ENCODE measurements at places on chromosomes 4 and X. TPM values are rescaled to one million over a fixed set of nuclear protein-coding genes. Genes with fewer than 3 reads are reported as not detected.
A peak's percentile ranks its signal among the peaks of the same experiment; 100 is the strongest.

The EMCN gene
- 0.34 TPM for total RNA-seq

DNA sequence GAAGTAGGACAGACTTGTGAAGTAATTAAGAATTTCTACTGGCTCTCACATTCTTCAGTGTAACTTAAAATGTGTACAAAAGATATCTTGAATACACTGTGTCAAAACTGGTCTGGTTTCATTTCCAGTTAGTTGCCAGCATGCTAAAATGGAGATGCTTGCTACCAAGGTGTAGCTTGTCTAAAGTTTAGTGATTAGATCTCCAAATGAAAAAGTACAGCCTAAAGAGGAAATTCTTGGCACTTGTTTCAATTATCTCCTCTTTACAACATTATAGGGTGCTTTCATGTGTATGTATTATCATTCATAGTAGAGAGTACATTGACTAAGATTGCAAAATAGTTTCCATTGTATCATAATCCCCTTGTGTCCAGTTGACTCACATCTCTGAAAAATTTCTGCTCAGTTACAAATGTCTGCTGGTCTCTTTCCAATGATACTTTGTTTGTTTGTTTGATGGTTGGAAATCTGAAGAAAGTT, 97.3 kb upstream of the SPRY1 start:
- peak; percentile 5 for DNase-seq

The SGMS2 gene
- 64.3 TPM for total RNA-seq

- no peak for DNase-seq
These were observed 248.3 kb upstream of the MAD2L1 start for GRCh38 chr4:120314969-120315368.

The F8A3 gene
- total RNA-seq, result not detected

The YIPF7 gene
- not detected for total RNA-seq

GRCh38 chr4:30559481-30559880, 160.7 kb upstream of the PCDH7 start:
- no peak for DNase-seq

DNA sequence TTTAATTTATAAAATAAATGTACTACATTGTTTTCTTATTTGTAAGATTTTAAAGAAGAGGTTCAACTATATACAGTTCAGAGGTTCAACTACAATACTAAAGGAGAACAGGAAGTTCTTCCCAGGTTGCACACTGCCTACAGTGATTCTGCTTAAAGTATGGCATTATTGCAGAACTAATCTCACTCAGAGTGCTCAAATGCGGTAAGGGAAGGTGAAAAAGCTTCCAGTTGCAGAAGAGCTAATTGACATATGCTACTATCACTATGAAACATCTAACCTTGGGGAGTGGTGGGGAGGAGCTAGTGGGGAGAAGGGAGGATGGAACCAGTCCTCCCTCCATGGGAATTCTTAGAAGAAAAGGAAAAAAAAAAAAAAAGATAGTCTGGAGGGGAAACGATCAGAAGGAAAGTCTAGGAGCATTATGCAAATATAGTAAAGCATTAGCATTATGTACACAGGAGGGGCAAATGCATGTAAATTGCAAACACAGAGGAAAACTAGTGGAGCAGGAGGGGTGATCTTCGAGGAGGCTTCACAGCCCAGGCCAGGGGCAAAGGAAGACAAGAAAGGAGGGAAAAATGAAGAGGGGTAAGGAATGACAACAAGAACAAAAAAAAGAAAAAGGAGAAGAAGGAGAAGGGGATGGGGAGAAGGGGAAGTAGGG, 32.0 kb upstream of the MMAA start:
- no peak for DNase-seq
